Trophoblast cell (in vitro differentiated cells and primary cell): ENCODE measurements at places on chromosomes 4 and X.

- DNase-seq: no peak
These were observed 58.4 kb upstream of the HS3ST1 start for GRCh38 chr4:11487139-11487538.

DNA sequence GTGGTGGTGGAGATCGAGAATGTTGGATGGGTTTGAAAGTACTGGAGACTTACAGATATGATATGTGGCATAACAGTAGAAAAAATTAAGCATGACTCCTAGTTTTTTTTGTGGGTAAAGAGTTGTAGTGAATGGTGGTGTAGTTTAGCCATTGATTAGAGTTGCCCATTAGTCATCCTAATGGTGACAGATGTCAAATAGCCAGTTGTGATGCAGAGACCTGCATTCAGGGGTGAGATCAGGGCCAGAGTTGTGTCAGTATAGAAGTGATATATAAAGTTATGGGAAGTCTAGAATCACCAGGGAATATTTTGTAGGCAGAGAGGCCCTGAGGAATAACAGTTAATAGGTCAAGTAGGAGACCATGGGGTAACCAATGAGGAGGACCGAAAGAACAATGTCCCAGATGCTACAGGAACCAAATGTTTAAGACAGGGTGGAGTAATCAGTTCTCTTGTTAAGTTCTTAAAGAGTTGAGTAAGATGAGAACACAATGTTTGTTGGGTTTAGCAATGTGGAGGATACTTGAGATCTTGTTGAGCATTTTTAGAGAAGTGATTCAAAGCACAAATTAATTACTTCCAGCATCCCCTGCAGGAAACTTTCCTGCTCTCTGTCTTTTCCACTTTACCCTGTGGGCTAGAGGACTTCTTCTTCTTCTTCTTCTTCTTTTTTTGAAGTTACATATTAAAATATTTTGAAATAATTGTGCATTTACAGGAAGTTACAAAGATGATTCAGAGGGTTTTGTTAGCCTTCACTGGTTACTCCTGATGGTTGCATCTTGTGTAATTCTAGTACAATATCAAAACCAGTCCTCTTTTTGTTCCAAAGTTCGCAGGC, 13.3 kb downstream of the SGMS2 start:
- DNase-seq: peak; percentile 29

DNA sequence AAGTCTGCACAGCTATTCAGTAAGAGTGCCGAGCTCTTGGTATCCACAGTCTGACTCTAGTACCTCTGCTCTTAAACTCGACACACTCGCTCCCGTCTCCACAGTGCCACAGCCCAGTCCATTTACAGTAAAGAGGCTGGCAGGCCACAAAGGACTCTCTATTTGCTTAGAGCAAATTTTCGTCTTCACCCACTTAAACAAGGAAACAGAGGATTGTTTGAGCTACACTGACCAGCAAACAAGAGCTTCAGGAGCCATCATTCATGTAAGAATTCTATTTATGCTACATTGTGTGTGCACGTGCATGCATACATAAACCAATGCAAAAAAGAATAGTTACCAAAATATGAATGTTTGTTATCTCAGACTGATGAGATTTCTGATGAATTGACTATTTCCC, 290.2 kb downstream of the USP46 start:
- no peak for DNase-seq

DNA sequence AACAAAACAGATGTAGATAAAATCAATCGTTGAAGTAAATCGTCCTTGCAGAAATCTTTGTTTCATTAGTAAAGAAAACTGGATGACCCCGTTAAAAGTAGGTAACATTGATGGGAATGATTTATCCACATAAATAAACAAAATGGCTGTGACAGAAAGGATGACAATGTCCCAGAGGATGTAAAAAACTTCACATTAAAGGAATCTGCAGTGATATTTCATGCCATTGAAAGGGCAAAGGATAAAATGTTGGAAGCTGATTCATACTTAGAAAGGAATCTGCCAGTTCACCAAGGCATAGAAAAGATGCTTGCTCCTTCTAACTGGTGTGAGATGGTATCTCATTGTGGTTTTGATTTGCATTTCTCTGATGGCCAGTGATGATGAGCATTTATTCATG, 24.2 kb upstream of the EPGN start:
- no peak for DNase-seq

GRCh38 chr4:61739887-61740286, 539.8 kb downstream of the ADGRL3 start:
- DNase-seq: no peak

GRCh38 chr4:110042545-110043517, 130.1 kb downstream of the EGF start:
- no peak for DNase-seq

- no peak for DNase-seq
These were observed 55.3 kb downstream of the UGT2A2 start for GRCh38 chr4:69584135-69584534.

- DNase-seq: peak; percentile 92
These were observed 49.2 kb upstream of the PRSS48 start for GRCh38 chr4:151227731-151228130.
